ENCODE measurements at places on chromosomes 11 and 22. TPM values are rescaled to one million over a fixed set of nuclear protein-coding genes. Genes with fewer than 3 reads are reported as not detected.

DNA sequence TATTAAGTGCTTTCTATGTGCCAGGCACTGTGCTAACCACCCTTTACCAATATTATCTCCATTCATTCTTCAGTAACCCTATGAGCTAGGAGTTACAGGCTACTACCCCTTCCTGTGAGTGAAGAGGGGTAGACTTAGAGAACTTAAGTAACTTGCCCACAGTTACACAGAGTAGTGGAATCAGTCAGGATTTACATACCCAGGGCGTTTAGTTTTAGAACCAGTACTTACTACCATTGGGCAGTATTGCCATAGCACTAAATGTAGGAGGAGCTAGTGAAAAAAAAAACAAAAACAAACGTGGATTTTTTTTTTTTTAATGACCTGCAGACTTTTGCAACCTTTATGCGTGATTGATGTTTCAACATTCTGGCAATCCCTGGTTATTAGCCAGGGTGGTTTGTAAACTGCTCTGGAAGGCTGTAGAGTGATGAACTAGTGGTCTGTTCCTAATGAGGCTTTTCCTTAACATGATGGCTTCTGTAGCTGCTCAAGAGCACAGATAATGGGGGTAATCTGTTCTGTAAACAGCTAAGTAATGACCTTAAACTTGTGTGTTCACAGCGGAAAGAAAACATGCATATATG is 11.4 kb downstream of the TBCEL start:
- no peak for DNase-seq

DNA sequence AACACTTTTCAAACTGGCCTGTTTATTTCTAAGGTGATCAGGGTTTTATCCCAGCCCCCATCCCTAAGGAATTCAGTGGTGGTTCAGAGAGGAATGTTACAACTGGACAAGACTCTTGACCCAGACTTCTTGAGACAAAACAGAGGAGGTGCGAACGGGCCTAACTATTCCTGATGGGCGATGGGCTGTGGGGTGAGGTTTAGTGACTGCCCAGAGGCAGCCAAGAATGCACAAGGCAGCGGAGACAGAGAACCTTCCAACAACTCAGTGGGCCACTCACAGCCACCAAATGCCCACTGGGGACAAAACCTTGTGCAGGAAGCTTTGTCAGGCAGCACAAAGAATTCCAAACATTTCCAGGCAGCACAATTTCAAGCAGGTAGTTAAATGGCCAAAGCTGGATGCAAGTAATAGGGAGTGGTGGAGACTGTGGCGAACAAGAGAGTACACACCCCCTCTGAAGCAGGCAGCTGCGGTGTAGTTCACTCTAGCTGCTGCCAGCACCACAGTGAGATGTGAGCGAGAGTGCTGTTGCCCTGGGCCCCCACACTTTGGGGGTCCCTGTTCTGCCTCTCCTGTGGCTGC is 29.2 kb downstream of the SCUBE1 start:
- no peak for DNase-seq

- DNase-seq: no peak
Measured at GRCh38 chr11:17595526-17596309, 48.7 kb downstream of the OTOG start.

DNA sequence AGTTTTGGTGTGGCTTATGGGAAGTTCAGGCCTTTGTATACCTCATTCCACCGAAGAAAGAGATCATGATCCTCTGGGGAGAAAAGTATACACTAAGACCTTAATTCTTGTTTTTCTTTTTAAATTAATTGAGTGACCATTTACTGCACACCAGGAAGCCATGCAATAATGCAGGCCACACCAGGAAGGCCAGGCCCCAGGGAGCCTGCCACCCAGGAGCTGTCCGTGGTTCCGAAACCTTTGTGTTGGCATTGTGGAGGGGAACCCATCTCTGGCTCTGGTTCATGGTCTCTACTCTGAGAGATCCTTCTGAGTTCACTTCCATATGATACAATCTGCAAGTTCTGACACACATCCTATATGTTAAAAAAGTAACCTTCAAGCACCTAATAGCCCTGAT is 291.8 kb downstream of the MIAT start:
- DNase-seq: no peak

Gene TUB
- 21.5 TPM for polyA plus RNA-seq

Gene OR5D13
- polyA plus RNA-seq: not detected

DNA sequence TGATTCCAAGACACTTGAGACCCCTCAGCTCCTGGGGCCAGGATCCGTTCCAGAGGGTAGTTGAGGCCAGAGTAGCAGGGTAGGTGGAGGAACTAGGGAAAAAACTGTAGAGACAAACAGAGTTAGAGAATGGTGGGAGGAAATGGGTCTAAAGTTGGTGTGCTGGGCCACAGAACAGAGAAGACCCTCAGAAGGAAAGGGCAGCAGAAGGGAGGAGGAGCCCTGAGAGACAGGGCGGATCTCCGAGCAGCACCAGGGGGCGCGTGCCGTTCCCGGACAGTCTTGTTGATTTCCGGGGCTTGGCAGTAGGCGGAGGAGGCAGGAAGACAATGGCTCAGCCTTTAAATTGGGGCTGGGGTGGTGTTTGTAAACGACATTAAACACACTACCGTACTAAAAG is 2.4 kb upstream of the CECR2 start:
- no peak for DNase-seq

DNA sequence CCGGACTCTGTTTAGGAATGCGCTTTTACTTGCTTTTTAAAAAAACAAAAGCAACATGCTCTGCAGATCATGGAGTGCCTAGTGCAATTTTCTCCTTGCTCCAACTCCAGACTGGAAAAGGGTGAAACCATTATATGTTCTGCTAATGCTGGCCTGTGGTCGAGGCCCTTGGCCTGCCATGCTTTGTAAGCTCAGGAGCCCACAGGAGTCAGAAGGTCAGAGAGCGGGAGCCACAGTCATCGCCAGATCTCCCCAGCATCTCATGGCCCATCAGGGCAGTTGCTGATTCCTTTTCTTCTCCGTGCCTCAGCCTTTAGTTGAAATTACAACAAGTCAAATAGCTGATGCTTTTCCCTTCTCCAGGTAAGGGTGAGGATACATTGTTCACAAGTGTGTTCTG is 80.3 kb downstream of the DDIAS start:
- no peak for DNase-seq

DNA sequence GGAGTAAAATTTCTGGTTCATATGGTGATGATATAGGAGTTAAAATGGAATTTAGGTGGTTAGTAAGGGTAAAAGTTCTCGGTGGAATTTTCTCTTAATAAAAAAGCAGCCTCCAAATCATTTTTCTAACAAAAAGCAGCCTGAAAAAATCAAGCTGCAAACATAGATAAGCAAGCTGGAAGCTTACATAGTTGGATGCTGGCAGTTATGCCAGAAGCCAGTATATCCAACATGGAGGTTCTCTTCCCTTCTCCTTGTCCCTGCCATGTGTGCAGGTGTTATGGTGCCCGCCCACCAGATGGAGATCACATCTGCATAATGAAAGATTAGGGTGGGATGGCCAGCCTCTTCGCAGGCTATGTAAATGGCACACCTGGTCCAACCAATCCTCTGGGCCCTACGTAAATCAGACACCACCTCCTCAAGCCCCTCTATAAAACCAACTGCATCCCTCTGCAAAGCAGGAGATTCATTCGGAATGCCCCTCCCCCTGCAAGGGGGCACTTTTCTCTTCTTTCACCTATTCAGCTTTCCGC is 22.4 kb downstream of the PIWIL3 start:
- no peak for DNase-seq

- no peak for DNase-seq
Measured at GRCh38 chr11:7019500-7020182, 505 bp downstream of the ZNF214 start.

- no peak for DNase-seq
Measured at GRCh38 chr11:116798368-116798767, 6.7 kb upstream of the APOA5 start.

Data from left renal cortex interstitium (tissue), 4 donors.